ENCODE measurements at places on chromosomes 1 and 21. TPM values are rescaled to one million over a fixed set of nuclear protein-coding genes. Genes with fewer than 3 reads are reported as not detected.

PDPN gene
- total RNA-seq, result not detected

EXOSC10 gene
- total RNA-seq, result 82.7 TPM

PBX1 gene
- 16.6 TPM for total RNA-seq

VAV3 gene
- 10.6 TPM for total RNA-seq

LAMC1 gene
- total RNA-seq, result 0.83 TPM

OR2L5 gene
- total RNA-seq, result not detected

ERG gene
- not detected for total RNA-seq

TRIM17 gene
- 0.47 TPM for total RNA-seq

COL8A2 gene
- 0.25 TPM for total RNA-seq

C8B gene
- not detected for total RNA-seq

PLA2G2A gene
- total RNA-seq, result not detected

ACTN2 gene
- total RNA-seq, result not detected

DENND2C gene
- 1.1 TPM for total RNA-seq

MFAP2 gene
- not detected for total RNA-seq

TEDDM1 gene
- not detected for total RNA-seq

RPAP2 gene
- total RNA-seq, result 25.4 TPM

VSIG8 gene
- not detected for total RNA-seq

S100A7 gene
- not detected for total RNA-seq

TNFRSF18 gene
- total RNA-seq, result 80.4 TPM

APCS gene
- total RNA-seq, result not detected

SLX9 gene
- total RNA-seq, result 15.4 TPM

WDR47 gene
- 19.0 TPM for total RNA-seq

MTARC1 gene
- total RNA-seq, result 0.75 TPM

NBPF6 gene
- total RNA-seq, result 0.20 TPM

SPATA21 gene
- not detected for total RNA-seq

HRNR gene
- not detected for total RNA-seq

IVL gene
- not detected for total RNA-seq

EPHB2 gene
- total RNA-seq, result 0.15 TPM

S100B gene
- not detected for total RNA-seq

TCHH gene
- total RNA-seq, result 0.05 TPM

CLCA1 gene
- total RNA-seq, result not detected

HDGF gene
- 100 TPM for total RNA-seq
